ENCODE measurements at places on chromosomes 6 and 20.

- no peak for DNase-seq
These were observed 23.1 kb upstream of the TCP11 start for GRCh38 chr6:35164277-35164676.

GRCh38 chr20:57092900-57093530 lies 173.4 kb downstream of the BMP7 start:
- no peak for DNase-seq

- DNase-seq = no peak
These were observed 7.4 kb downstream of the FOXA2 start for GRCh38 chr20:22576733-22577514.

DNA sequence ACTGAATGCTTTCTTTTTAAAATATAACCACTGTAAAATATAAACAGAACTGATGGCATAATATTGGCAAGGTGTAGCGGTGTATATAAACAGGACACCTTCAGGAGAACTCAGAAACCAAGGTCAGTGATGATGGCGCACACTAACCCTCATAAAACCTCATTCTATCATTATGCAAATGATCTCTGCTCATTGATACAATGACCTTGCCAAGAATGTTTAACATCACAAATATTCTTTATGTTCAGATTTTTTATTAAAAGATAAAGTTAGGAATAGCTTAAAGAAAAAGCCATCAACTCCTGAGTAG lies 48.6 kb upstream of the DST start:
- peak; percentile 57 for DNase-seq

DNA sequence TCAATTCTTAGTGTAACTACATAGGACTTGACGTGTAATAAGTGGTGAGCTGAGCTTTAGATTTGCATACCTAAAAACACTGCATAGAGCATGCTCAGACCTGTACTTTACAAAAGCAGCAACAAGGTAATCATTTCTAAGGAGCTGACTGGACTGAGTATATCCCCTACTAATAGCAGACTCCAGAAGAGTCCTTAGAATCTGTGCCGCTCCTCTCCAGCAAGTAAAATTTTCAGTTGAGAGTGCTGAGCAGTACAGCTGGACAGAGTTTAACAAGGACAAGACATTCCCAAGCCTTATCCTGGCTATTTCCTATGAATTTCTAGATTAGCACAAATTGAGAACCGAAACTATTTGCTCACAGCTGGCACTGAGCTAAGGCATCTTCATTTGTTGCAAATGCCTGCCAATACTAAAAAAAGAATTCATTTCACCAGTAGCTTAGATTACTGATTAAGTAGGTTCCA lies 26.1 kb upstream of the KLHL31 start:
- no peak for DNase-seq

DNA sequence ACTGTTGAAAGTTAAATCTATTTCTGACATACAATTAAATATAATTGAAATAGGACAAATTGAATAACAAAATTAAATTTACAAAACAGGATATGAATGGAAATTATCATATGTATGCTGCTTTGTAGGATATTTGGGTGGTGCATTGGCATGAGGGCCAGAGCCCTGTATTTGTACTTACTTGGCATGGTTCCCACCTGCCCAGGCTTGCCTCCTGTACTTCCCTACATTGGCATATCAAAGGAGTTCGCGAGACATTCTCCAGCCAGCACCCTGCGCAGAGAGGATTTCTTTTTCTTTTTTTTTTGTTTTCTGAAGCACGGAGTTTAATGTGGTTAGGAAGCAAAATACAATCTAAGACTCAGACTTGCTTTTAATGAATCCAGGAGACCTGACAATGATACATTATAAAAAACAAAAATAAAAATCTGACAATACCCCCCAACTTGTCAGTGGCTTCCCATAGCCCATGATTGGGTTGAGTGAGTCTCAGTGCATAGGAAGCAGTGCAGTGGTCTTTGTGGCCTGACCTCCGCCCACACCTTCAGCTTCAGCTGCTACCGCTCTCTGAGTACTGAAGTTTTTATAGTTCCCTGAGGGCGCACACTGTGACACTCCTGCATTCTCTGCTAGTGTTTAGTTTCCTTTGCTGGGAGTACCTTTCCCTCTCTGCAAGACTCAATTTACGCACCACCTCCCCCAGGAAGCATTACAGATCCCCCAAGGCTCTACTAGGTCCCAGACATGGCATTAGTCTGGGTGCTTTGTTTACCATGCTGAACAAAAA lies 440.8 kb downstream of the UTRN start:
- no peak for DNase-seq

Measured in transverse colon (tissue), 4 donors.